Brain pericyte (primary cell): ENCODE measurements at places on chromosomes 7 and 10.

- no peak for DNase-seq
Measured at GRCh38 chr7:151311294-151311864, 30.2 kb upstream of the NUB1 start.

- no peak for DNase-seq
Measured at GRCh38 chr10:3169271-3169670, 3.3 kb downstream of the PITRM1 start.

GRCh38 chr10:94353336-94353735, 9.4 kb downstream of the NOC3L start:
- no peak for DNase-seq

GRCh38 chr10:15528859-15529239, 157.8 kb upstream of the FAM171A1 start:
- no peak for DNase-seq

- no peak for DNase-seq
Measured at GRCh38 chr7:44131173-44132029, 8.1 kb upstream of the POLD2 start.

GRCh38 chr7:80453699-80454340, 58.0 kb downstream of the GNAT3 start:
- DNase-seq = no peak
